ENCODE measurements at places on chromosomes 13 and 19. TPM values are rescaled to one million over a fixed set of nuclear protein-coding genes. Genes with fewer than 3 reads are reported as not detected.

ZNF850 gene
- 6.9 TPM for total RNA-seq

KLK3 gene
- not detected for total RNA-seq

DNA sequence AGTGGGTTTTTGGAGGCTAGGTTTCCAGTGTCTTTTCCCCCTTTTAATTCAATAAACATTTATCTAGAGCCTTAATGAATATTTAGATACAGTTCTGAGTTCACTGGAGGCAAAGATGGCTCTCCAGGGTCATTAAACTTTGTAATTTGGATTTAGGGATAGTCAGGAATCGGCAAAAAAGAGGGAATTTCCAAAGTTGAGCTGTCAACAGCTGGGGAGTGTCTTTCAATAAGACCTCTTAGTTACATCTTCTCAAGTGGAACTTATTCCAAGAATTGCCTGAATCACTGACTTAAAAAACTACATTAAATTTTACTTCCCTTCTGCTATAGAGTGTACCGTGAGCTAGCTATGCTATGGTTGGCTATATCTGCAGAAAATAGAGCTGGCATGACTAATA lies 2.0 kb downstream of the LRCH1 start:
- DNase-seq = no peak

DNA sequence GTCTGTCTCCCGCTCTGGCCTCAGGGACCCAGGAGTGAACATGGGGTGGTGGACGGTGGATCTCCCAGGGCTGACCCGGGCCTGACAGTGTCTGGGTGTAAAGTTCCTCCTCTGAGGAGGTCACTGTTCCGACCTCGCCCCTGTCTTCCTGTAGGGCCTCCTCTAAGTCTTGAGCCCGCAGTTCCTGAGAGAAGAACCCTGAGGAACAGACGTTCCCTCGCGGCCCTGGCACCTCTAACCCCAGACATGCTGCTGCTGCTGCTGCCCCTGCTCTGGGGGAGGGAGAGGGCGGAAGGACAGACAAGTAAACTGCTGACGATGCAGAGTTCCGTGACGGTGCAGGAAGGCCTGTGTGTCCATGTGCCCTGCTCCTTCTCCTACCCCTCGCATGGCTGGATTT lies at the start of gene SIGLEC9:
Gene SIGLEC9, plus strand, starts transcription at position 178 of the 400 bp plus-strand sequence. Its CDS starts 69 bp downstream, at position 247.
- no peak for DNase-seq

DNA sequence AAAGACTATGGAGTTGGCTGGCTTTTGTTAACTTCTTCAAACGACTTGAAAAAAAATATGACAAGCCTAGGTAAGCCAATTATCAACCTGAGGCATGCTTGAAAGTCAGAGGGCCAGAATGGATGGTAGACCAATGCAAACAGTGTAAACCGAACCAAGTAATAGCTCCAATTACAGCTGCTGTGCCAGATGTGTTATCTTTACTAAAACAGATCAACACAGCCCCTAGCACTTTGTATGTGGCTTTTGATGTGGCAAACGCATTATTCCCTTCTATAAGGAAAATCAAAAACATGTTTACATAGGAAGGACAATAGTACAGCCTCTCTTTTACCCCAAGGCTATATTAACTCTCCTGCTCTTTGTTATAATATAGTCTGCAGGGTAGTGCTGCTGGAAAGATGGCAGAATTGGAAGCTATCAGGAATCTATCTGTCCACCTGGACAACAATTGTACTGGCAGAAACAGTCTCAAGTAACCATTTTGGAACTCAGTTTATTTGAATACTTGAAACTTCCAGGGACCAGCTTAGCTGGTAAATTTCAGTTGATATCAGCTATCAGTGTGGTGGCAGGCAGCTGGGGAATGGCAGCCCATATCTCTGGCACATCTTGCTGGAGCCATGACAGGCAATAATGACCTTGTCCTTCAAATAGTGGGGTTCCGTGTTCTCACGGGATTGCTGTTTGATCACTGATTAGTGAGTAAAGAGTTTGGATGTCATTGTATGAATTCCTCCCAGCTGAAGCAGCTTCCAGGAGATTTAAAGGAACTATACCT lies 144.4 kb upstream of the WASF3 start:
- DNase-seq = no peak

DNA sequence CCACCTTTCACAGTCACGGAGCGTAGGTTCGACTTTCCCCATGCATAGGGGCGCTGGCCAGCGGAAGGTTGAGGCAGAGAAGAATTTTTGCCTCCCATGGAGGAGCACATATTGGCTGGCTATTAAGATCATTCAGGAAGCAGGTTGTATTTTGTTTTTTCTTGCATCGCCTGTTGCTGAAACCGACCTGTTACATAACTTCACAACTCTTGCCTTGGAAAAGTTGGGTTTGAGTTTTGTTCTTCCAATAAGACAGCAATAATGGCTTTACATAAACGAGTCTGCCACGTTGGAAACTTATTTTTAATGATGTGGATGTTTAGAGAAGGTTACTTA lies 1.4 kb downstream of the UPF1 start:
- no peak for DNase-seq

DNA sequence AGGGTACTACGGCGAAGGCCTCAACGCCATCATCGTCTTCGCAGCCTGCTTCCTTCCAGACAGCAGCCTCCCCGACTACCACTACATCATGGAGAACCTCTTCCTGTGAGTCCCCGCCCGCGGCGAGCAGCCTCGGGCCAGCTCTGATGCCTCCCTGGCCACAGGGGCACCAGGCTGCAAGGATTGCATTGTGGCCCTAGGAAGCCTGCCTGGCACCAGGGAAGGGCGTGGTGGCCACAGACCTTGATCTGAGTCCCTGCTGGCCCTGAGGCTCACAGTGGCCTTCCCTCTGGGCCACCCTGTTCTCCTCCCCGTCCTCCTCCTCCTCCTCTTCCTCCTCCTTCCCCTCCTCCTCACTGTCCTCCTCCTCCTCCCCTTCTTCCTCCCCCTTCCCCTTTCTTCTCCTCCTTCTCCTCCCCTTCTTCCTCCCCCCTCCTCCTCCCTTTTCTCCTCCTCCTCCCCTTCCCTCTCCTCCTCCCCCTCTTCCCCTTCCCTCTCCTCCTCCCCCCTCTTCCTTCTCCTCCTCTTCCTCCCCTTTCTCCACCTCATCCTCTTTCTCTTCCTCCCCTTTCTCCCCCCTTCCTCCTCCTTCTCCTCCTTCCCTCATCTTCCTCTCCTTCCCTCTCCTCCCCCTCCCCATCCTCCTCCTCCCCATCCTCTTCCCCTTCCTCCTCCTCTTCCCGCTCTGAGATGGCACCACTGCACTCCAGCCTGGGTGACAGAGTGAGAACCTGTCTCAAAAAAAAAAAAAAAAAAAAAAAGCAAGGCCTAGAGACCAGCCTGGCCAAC lies 24.4 kb upstream of the NMRK2 start:
- DNase-seq = no peak

- DNase-seq = no peak
Measured at GRCh38 chr19:3632739-3633558, 6.4 kb upstream of the CACTIN start.

GRCh38 chr13:50957620-50958019 lies 48.0 kb downstream of the RNASEH2B start:
- no peak for DNase-seq

DNA sequence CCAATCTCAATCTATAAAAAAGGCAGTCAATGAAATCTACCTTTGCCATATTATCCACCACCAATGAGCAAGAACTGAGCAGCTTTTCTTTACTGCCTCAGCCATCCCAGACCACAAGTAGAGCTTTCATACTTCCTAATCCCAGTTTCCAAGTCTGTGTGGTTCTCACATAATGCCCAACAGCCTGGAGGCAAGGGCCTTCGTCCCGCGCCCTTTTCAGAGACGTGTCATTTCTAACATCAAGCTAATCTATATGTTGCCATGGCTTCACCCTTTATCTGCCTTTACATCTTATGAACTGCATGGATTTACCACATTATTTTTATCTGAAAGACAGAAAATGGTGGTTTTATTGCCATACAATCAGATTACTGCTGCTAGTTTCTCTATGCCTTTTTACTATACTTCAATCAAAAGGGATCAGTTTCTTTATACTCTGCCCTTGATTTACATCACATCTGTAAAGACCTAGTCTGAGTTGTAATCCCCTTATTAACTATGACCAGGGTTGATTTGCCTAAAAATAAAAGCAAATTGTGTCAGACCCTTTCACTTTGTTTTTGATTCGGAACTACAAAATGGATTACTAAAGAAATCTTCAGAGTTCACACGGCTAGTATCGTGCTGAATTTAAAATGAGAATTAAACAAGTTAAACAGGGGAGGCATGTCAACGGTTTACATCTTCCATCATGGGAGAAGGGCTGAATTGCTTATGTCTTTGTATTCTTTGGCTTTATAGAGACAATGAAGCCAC lies 5.9 kb downstream of the EFNB2 start:
- DNase-seq = no peak

DNA sequence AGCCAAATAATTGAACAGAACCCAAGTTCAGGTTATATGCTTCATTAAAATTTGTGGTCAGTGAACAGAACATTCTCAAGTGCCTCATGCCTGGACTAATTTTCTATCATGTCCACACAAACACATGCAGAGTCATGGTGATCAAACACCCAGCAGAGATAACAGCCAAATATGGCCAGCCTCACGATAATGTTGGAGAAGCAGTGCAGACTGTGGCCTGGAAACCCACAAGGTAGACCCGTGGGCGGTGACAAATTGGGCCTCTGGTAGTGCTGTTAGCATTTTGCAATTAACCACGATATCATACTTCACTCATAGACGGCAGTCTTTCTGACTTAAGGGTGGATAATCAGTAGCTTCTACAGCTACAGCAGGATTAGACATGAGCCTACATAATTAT lies 35.0 kb upstream of the VWA8 start:
- no peak for DNase-seq

DNA sequence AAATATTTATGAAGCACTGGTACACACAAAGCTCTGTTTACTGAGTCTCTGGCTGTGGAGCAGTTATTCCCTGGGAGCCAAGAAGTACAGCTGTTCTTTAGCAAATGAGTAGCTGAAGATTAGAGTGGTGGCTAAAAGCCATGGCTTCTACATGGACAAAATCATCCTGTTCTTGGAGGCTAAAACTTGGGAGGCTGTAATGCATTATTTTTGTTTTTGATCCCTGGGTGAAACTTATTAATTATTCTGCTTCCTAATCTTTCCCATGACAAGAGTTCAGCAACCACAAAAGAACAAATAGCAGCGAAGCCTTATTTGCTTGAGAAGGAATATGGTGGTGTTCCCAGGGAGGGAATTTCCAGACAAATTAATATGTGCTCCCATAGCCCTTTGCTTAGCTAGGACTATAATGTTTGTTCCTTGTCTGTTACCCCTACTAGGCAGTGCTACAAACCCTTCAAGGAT lies 109.5 kb downstream of the DCT start:
- DNase-seq = no peak

- no peak for DNase-seq
Measured at GRCh38 chr13:40589285-40590109, 76.9 kb downstream of the FOXO1 start.

DNA sequence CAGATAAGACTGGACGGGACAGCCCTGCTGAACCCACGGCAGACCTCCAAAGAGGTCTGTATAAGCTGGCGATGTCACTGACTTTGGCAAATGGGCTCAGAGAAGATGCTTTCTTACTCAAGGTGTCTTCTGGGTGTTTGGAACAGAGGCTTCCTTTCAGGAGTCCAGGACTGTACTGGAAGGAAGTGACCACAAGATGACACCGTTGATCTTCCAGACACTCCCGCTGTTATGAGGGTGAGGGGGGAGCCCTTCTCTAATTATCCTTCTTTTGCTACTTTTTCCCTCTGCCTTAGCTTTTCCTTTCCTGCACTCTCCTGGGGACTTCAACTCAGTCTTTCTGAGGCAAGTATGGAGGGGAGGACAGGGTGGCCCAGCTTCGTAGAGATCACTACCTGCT lies 65.2 kb upstream of the ZNF599 start:
- DNase-seq = no peak
